Activated CD8-positive, alpha-beta T cell treated with anti-CD3 and anti-CD28 coated beads for 36 hours (primary cell): ENCODE measurements at places on chromosomes 12 and 14. TPM values are rescaled to one million over a fixed set of nuclear protein-coding genes. Genes with fewer than 3 reads are reported as not detected.

GRCh38 chr12:96081596-96081995 is 46.2 kb upstream of the LTA4H start:
- H3K4me3 ChIP-seq: no peak overlapping the region
- peaks cover 3% of the 10 kb centered on the region for H3K4me1 ChIP-seq
- no peak overlapping the region for H3K27ac ChIP-seq
- no peak for DNase-seq
- no peaks in the 10 kb centered on the region for H3K27me3 ChIP-seq

The MYL2 gene
- not detected for total RNA-seq

- no peak overlapping the region for H3K4me3 ChIP-seq
- no peaks in the 10 kb centered on the region for H3K4me1 ChIP-seq
- no peak for DNase-seq
- no peaks in the 10 kb centered on the region for H3K27me3 ChIP-seq
- peaks cover 8% of the 10 kb centered on the region for H3K36me3 ChIP-seq
Observed at GRCh38 chr12:45914090-45914489, 76.3 kb downstream of the SCAF11 start.

- DNase-seq: no peak
- no peaks in the 10 kb centered on the region for H3K36me3 ChIP-seq
- peaks cover 2% of the 10 kb centered on the region for H3K27me3 ChIP-seq
Observed at GRCh38 chr12:15270591-15270990, 49.4 kb upstream of the RERG start.
